ENCODE measurements at places on chromosomes 2 and 18. TPM values are rescaled to one million over a fixed set of nuclear protein-coding genes. Genes with fewer than 3 reads are reported as not detected.

NRP2 gene
- total RNA-seq = 75.0 TPM

GNLY gene
- not detected for total RNA-seq

KANSL1L gene
- total RNA-seq = 3.7 TPM

TCF23 gene
- total RNA-seq = not detected

CNGA3 gene
- total RNA-seq = not detected

EML6 gene
- total RNA-seq = 0.35 TPM

GNAL gene
- not detected for total RNA-seq

MORN2 gene
- total RNA-seq = 25.7 TPM

RETREG2 gene
- total RNA-seq = 78.7 TPM

KCNS3 gene
- 0.18 TPM for total RNA-seq

LBH gene
- total RNA-seq = 8.9 TPM

MYOM1 gene
- total RNA-seq = not detected

GALNT5 gene
- 4.3 TPM for total RNA-seq

BOLL gene
- total RNA-seq = not detected

SERPINB7 gene
- 16.1 TPM for total RNA-seq

C1QL2 gene
- total RNA-seq = not detected

GRHL1 gene
- total RNA-seq = under 0.01 TPM

GAL3ST2 gene
- not detected for total RNA-seq

RUFY4 gene
- not detected for total RNA-seq

DOK6 gene
- under 0.01 TPM for total RNA-seq

SLC40A1 gene
- total RNA-seq = 2.0 TPM

CHRNG gene
- not detected for total RNA-seq

SLC5A7 gene
- not detected for total RNA-seq

SERPINB11 gene
- total RNA-seq = not detected

PLEKHH2 gene
- total RNA-seq = 4.8 TPM

PROKR1 gene
- total RNA-seq = not detected

GLB1L gene
- total RNA-seq = 25.1 TPM

GALR1 gene
- total RNA-seq = not detected

LOXHD1 gene
- total RNA-seq = not detected
